ENCODE measurements at places on chromosomes 12 and 14.

DNA sequence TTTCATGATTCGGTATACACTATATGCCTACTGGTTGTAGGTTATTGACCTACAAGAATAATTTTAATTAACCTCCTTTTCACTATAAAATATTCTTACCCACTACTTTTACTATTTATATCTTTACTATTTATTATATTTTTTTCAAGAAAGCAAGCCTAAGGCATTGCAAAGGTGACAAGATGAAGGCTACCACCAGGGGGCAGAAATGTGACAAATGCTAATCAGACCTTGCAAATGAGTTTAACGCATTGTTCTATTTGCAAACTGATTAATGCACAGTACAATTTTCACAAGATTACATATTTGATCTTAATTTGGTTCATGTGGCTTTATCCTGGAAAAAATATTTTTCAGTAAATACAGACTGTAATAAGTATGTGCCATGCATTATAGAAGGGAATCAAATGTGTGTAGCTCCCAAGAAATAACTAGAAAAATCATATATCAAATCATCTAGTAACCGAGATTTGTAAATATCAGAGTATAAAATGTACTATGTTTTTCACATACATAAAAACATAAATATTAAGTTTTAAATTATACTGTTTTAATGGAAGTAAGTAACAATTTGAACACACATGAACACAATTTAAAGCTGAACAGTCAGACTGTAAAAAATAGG lies 107.0 kb downstream of the ADAMTS20 start:
- peak; percentile 48 for DNase-seq

GRCh38 chr12:118357257-118358007 lies 15.3 kb downstream of the TAOK3 start:
- DNase-seq: peak; percentile 94

- DNase-seq: no peak
Measured at GRCh38 chr14:65847075-65847847, 434.7 kb downstream of the FUT8 start.

GRCh38 chr12:104751594-104751993 lies 206.5 kb downstream of the SLC41A2 start:
- DNase-seq: no peak

DNA sequence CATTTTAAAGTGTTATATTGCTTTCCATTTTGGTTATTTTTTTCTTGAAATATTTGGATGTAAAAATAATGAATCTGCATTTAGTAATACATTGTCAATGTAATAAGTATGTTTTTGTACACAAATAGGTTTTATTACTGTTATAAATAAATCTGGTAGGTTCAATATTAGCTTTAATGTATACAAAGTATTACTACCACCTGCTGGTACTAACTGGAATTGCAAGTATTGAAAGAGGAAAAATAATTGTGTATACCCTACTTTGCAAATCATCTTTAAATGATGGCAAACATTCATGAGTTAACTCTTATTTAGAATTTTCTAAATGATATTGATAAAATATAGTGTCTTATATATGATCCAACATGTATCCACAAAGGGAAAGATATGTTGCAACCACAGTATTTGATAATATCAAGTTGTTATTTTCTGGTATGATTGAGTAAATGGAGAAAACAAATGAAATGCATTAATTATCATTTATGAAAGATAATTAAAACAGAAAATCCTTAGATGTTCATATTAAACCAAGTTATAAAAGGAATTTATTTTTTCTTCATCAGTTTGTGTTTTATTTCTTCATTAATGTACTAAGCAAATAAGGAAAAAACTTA lies 3.2 kb downstream of the OR4K2 start:
- DNase-seq: no peak

GRCh38 chr14:105221598-105222178 lies 26.6 kb upstream of the BTBD6 start:
- DNase-seq: no peak

DNA sequence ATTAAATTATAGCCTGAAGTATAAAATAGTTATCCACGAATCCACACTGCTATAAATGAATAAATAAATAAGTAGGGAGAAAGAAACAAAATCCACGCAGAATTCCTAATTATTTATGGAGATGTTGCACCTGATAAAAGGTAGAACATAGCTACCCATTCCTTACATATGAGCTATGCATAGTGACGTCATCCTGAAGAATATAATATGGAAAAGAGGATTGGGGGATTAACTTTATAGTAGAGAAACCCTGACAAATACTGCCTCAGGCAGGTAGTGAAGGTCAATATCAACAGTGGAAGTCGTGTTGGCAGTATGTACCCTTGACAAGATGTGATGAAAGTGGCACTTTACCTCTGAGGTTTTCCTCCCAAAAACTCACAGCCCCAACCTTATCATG lies 82.5 kb downstream of the PLCZ1 start:
- DNase-seq: no peak

DNA sequence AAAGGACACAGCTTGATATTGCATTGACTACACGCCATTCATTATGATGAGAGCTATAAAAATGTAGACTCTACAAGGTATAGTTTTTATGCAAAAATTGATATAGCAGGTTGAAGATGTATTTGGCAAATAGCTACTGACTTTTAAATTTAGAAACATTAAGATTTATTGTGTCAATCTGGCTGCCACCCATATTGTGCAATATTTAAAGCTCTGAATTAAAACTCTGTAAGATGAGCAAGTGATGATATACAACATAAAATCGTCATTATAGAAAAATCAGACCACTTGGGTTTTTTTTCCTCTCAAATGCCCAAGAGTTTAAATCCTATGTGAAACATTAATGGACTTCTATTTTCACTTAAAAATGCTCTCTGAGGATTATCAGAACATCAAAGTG lies 36.8 kb upstream of the E2F7 start:
- no peak for DNase-seq

DNA sequence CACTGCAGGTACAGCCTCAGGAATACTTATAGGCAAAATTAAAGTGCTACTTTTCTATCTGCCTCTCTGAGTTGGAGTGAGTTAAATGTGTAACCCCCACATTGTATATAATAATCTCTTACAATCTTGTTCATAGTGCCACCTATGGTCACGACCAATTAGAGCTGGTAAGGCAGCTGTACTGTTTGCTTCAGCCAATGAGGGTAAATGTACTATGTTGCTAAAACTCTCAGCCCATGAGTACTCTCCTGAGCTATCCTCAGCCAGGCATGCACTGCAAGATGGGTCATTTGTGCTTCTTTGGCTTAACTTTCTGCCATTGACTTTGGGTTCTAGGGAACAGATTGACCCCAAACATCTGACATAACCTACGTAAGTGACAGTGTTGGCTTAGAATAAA lies 15.0 kb upstream of the MDM2 start:
- peak; percentile 63 for DNase-seq

- no peak for DNase-seq
Measured at GRCh38 chr12:45242180-45242579, 26.3 kb downstream of the ANO6 start.

Measured in inflammatory macrophage (primary cell).